ENCODE measurements at places on chromosomes 2 and 18.
A peak's percentile ranks its signal among the peaks of the same experiment; 100 is the strongest.

DNA sequence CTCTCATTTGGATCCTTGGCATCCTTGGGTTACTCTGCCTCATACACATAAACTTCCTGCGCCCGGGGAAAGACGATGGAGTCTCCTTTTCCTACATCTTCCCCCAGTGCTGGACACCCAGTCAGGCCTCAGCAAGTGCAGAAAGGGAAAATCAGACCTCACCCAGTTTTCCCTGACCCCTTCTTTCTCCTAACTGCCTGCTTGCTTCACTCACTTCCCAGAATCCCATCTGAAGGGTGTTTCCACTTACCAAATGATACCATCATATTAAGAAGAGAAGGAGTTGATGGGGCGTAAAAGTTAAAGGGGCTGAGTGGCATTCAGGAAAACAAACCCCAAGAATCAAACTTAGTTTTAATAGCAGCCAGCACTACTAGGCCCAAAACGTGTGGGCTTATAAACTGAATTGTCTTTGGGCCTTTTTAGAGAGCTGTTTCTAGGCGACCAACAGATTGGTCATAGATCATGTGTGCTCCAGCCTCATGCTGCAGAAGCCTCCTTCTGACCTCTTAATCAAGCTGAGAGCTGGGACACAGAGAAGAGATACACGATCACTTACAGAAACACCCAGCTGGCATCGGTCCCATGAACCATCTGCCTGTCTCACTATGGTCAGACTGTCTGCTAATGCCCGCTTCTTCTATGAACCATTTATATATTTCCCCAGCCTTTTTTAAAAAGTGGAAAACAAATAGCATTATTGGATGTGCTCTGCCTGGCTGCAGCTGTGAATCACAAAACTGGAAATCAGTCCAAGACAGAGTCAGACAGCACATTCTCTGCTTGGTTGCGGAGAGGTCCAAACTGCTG lies 165.7 kb upstream of the SLC14A2 start:
- no peak for DNase-seq

DNA sequence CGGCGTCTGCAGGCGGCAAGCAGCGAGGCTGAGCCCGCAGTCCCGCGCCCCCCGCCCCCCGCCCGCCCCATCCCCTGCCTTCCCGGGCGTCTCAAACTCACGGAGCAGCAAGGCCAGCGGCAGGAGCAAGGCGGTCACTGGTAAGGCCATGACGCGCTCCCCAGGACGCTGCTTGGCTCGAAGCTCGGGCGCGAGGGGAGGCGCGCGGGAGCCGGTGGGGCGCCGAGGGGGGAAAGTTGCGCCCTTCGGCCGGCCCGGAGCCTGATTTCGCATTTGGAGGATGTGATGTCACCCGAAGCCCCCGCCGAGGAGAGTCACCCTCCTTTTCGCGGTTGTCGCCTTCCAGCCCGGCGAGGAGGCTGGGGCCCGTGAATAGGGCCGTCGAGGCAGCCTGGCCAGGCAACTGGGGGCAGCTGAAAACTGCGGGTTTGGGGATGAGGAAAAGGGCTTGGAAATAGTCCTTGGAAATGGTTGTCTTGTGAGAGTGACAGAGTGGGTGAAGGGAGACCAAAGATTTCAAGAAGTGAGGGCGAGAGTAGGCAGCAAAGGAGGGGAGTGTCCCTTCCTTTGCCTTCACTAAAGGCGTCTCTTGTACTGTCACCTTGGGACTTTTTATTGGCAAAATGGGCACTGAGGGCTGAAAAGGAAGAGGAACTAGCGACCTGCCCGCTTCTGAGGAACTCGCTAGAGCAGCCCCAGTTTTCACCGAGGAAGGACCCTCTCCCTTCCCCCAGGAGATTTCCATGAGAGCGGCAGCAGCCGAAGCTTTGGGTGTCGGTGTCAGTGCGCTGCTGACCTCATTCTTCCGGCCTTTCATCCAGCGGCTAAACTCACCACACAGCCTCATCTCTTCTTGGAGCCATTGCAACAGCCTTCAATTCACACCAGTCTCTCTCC lies at the start of gene CD8A:
TSS of gene CD8A (minus strand) at position 238 of the 897 bp plus-strand sequence. CDS start at position 150, 88 bp downstream.
- peak; percentile 85 for DNase-seq

GRCh38 chr2:16308816-16309215 lies 356.8 kb downstream of the CYRIA start:
- no peak for DNase-seq

GRCh38 chr2:60370814-60371213 lies 182.6 kb downstream of the BCL11A start:
- DNase-seq: no peak

- no peak for DNase-seq
Measured at GRCh38 chr2:23850564-23851256, 76.2 kb downstream of the ATAD2B start.

- no peak for DNase-seq
Measured at GRCh38 chr2:234949762-234950434, 1.9 kb upstream of the SH3BP4 start.

DNA sequence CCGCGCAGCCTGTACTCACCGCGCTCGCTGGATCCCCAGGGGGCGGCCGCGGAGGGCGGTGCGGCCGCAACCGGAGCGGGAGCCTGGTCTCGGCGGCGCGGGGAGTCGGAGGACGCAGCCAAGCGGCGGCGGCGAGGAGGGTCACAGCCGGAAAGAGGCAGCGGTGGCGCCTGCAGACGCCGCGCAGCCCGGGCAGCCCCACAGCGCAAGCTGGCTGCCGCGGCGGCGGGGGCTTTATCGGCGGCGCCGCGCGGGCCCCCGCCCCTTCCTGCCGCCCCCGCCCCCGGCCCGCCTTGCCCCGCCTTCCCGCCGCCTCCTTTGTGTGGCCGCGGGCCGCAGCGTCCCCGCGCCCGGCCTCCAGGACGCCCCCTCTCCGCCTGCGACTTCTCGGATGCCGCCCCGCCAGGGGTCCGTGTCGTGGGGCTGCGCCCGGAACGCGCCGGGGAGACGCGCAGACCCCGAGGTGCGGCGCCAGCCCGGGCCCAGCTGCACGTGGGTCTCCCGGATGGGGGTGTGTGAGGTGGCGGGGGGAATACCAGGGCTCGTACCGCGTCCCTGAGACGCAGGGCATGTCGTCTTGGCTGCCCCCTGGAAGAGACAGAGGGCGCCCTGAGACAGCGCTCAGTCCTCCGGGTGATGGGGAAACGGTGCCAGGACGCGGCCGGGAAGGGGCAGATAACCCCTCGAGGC lies at the start of gene SERPINE2:
TSS of gene SERPINE2 (minus strand) at position 207 of the 690 bp plus-strand sequence. CDS start 37,386 bp downstream, outside the sequence.
- DNase-seq: peak; percentile 65

DNA sequence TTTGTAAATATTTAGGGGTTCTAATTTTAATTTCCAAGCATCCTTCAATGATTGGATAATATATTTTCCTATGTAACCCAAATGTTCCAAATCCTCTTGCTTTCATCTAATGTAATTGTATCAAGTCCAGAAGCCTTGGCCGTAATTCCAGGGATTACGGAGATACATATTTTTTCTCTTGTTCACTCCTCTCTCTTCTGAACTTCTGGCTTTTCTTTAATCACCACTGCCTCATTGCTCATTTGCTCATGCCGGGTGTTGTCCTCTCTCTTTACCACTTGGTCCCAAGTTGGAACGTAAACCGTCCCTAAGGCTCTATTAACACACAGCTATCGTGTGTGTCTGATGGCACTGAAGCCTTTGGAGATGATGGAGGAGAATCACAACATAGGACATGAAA lies 188.7 kb upstream of the COL3A1 start:
- DNase-seq: no peak

DNA sequence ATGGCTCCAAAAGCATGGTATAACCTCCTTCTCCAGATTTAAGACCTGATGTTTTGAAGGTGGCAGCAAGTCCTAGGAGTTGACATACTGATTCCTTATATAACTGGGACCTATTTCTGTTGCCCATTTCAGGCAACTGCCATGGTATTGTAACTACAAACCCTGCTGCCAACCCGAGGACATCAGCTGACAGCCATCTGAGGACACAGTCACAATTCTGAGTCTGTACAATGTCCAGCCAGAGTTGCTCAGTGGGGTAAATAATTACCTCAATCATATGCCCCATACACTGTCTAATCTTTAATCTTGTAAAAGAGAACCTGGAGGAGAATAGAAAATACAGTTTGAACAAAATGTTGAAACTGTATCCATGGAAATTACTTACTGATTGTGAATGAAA lies 8.7 kb upstream of the GAREM2 start:
- no peak for DNase-seq

- no peak for DNase-seq
Measured at GRCh38 chr18:2412996-2413751, 158.1 kb downstream of the METTL4 start.
